Sigmoid colon (tissue), 7 donors: ENCODE measurements at places on chromosomes 7 and 10. TPM values are rescaled to one million over a fixed set of nuclear protein-coding genes. Genes with fewer than 3 reads are reported as not detected.
A peak's percentile ranks its signal among the peaks of the same experiment; 100 is the strongest.

Gene TOMM7
- polyA plus RNA-seq, result 452 TPM

Gene SBDS
- 266 TPM for polyA plus RNA-seq

Gene C7orf33
- polyA plus RNA-seq, result not detected

Gene PLAC9
- polyA plus RNA-seq, result 1.2 TPM

Gene EIF5AL1
- polyA plus RNA-seq, result 0.63 TPM

Gene AKR1C8
- not detected for polyA plus RNA-seq

Gene PRSS37
- not detected for polyA plus RNA-seq

Gene HMX2
- polyA plus RNA-seq, result 0.36 TPM

Gene ERVW-1
- polyA plus RNA-seq, result not detected

Gene CHPF2
- 5.4 TPM for polyA plus RNA-seq

Gene PNLIP
- polyA plus RNA-seq, result not detected

- no peaks in the 10 kb centered on the region for H3K36me3 ChIP-seq
- no peaks in the 10 kb centered on the region for H3K4me1 ChIP-seq
- no peak for DNase-seq
- H3K4me3 ChIP-seq, result no peak overlapping the region
- H3K27me3 ChIP-seq, result no peaks in the 10 kb centered on the region
Measured at GRCh38 chr10:123865350-123865749, 26.3 kb downstream of the CPXM2 start.

DNA sequence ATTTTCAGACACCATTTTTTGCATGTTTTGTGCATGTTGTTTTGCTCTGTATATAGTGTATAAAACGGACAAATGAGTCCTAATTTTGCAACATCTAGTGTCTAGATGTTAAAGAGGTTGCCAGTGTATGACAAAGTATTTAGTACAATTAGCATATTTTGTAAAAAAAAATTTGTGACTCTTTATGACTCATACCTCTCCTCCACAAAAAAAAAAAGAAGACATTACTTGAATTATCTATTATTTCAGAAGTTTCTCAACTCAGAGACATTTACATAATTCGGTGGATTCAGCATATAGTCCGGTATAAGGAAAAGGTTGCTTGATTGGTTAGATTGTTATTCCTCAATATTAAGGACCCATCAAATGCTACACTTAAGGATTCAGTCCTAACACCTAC is 26.0 kb downstream of the NUP42 start:
- H3K4me1 ChIP-seq, result peaks cover 10% of the 10 kb centered on the region
- peaks cover 10% of the 10 kb centered on the region for H3K27me3 ChIP-seq
- no peaks in the 10 kb centered on the region for H3K36me3 ChIP-seq
- no peak overlapping the region for H3K27ac ChIP-seq
- no peak overlapping the region for H3K4me3 ChIP-seq
- DNase-seq, result no peak

DNA sequence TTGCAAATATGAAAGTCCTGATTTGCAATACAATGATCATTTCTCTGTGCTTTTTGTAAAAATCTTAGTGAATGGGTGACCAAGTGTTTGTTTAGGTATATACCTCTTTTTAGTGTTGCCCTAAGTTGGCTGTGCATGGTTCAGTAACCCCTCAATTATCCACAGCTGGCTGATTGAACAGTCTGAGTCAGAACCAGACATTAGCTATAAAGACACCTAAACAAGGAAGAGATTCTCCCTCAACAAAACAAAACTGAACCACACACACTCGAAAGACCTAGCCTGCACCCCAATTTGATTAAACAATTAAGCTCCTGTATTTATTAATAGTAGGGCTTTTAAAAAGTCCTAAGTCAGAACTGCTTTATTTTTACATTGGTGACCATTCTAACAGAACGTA is 2.8 kb downstream of the RSBN1L start:
- DNase-seq, result no peak
- no peaks in the 10 kb centered on the region for H3K27me3 ChIP-seq
- peak overlapping the region; percentile 96 for H3K27ac ChIP-seq
- peaks cover 55% of the 10 kb centered on the region for H3K4me1 ChIP-seq
- H3K4me3 ChIP-seq, result no peak overlapping the region

- no peak overlapping the region for H3K27ac ChIP-seq
- no peaks in the 10 kb centered on the region for H3K4me1 ChIP-seq
- no peaks in the 10 kb centered on the region for H3K36me3 ChIP-seq
- no peak overlapping the region for H3K4me3 ChIP-seq
Measured at GRCh38 chr7:156942708-156943090, 6.8 kb upstream of the NOM1 start.

DNA sequence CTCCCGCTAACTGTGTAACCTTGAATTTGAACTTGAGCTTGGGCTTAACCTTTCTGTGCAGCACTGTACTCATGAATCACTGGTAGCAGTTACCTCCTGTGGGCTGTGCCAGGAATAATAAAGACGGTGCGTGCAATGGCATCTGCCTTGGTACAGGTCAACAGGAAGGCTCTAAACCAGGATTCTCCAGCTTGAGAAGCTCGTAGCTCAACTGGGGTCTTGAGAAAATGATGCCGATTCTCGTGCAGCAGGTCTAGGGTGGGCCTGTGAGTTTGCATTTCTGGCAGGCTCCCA is 112.5 kb upstream of the ANLN start:
- H3K36me3 ChIP-seq, result no peaks in the 10 kb centered on the region
- no peak overlapping the region for H3K4me3 ChIP-seq
- peak overlapping the region; percentile 81 for H3K27ac ChIP-seq

GRCh38 chr10:114681542-114681941 is 23.5 kb upstream of the ABLIM1 start:
- peaks cover 18% of the 10 kb centered on the region for H3K4me1 ChIP-seq
- H3K27ac ChIP-seq, result no peak overlapping the region
- DNase-seq, result no peak
- no peaks in the 10 kb centered on the region for H3K36me3 ChIP-seq
- H3K4me3 ChIP-seq, result no peak overlapping the region
- no peaks in the 10 kb centered on the region for H3K27me3 ChIP-seq

- H3K27me3 ChIP-seq, result no peaks in the 10 kb centered on the region
- DNase-seq, result no peak
- H3K36me3 ChIP-seq, result no peaks in the 10 kb centered on the region
- no peaks in the 10 kb centered on the region for H3K4me1 ChIP-seq
Measured at GRCh38 chr10:26970667-26971066, 109.9 kb upstream of the ABI1 start.

- H3K4me3 ChIP-seq, result no peak overlapping the region
- H3K36me3 ChIP-seq, result no peaks in the 10 kb centered on the region
- no peak for DNase-seq
Measured at GRCh38 chr10:119602241-119603095, 5.7 kb upstream of the TIAL1 start.

DNA sequence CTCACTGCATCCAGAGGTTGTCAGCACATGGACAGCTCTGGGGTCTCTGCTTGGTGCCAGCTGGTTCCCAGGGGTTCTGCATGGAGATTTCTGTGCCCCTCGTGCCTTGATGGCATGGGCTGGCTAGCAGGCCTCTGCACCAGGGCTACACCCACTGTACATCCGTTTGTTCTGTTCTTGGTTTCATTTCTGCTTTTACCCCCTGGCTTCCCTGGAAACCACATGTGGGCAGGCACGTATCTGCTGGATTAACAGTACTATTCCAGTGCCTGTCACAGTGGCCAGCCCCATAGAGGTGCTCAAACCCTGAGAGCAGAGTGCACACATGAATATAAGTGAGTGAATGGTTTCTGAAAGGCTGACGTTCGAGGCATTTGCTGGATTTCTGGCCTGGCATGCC is 207.2 kb upstream of the GPR26 start:
- H3K4me3 ChIP-seq, result no peak overlapping the region
- H3K27ac ChIP-seq, result no peak overlapping the region
- peak; percentile 19 for DNase-seq
- no peaks in the 10 kb centered on the region for H3K4me1 ChIP-seq

GRCh38 chr10:124043310-124044142 is 49.9 kb downstream of the CHST15 start:
- DNase-seq, result no peak
- peak overlapping the region; percentile 50 for H3K27ac ChIP-seq
- H3K36me3 ChIP-seq, result peaks cover 23% of the 10 kb centered on the region
- no peak overlapping the region for H3K4me3 ChIP-seq

GRCh38 chr10:31419394-31420063 is 100.5 kb downstream of the ZEB1 start:
- no peak overlapping the region for H3K27ac ChIP-seq
- H3K4me1 ChIP-seq, result peaks cover 39% of the 10 kb centered on the region
- DNase-seq, result no peak
- no peak overlapping the region for H3K4me3 ChIP-seq

GRCh38 chr7:142581341-142581740 is 167.9 kb upstream of the PRSS1 start:
- H3K4me3 ChIP-seq, result no peak overlapping the region
- H3K27me3 ChIP-seq, result no peaks in the 10 kb centered on the region
- H3K4me1 ChIP-seq, result no peaks in the 10 kb centered on the region
- H3K36me3 ChIP-seq, result no peaks in the 10 kb centered on the region
- no peak overlapping the region for H3K27ac ChIP-seq

DNA sequence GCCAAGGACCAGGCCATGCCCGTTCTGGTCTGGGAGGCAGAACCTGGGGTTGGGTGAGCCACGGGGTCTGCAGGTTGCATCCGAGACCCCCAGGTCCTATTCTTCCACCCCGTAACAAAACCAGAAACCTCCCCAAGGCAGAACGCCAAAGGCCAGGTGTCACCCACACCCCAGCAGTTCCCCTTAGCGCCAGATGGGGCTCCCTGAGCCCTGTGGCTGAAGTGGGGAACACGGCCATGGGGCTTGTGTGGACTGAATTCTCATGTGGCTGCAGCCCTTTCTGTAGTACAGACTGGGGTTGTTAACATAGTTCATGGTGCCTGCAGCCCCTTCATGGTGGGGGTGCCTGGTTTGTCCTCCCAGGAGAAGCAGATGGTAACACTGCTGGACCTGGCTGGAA is 10.2 kb downstream of the BRI3 start:
- no peak overlapping the region for H3K27ac ChIP-seq
- peaks cover 57% of the 10 kb centered on the region for H3K36me3 ChIP-seq
- no peak for DNase-seq
- H3K4me3 ChIP-seq, result no peak overlapping the region

DNA sequence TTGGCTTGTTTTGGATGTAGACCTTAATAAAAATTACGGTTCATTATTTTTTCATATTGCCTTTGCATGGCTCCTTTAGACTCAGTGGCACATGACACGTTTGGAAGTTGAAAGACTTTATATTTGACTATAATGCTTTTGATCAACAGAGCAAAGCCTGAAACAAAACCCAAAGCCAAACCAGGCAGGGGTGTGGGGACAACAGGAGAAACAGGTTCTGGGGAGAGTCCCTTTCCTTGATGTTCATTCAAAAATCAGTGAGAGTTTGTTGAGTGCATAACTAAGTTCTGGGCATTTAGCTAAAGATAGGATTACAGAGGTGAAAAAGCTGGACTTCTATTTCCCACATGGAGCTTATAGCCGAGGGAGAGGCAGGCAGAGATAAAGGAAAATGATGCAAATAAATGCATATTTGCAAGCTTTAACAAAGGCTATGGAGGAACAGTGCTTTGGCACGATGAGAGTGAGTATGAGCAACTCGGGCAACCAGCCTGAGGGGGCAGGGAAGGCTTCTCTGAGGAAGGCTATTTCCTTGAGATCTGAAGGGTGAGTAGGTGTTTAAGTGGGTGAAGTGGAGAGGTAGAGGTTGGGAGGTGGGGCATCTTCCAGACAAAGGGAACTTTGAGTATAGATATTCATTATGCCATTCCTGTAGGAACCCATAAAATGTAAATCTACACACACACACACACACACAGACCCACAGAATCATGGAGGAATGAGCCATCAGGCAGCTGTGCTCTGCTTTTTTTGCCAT is 34.5 kb upstream of the PDZD8 start:
- no peak for DNase-seq
- no peaks in the 10 kb centered on the region for H3K36me3 ChIP-seq
- no peaks in the 10 kb centered on the region for H3K27me3 ChIP-seq
- no peak overlapping the region for H3K27ac ChIP-seq
